Parietal lobe (tissue), 2 donors: ENCODE measurements at places on chromosomes 13 and 19. TPM values are rescaled to one million over a fixed set of nuclear protein-coding genes. Genes with fewer than 3 reads are reported as not detected.

The ZNF540 gene
- total RNA-seq: 24.7 TPM

The RSPH6A gene
- total RNA-seq: 0.31 TPM

The DZIP1 gene
- total RNA-seq: 67.3 TPM

The ZNF274 gene
- total RNA-seq: 43.8 TPM

The RAB11B gene
- total RNA-seq: 170 TPM

The RAB3A gene
- total RNA-seq: 75.4 TPM

The EFNB2 gene
- total RNA-seq: 99.2 TPM

The IZUMO4 gene
- total RNA-seq: 5.9 TPM

The LIG1 gene
- 46.3 TPM for total RNA-seq

The AMH gene
- 2.2 TPM for total RNA-seq

The PSG1 gene
- total RNA-seq: not detected

The GIPC1 gene
- total RNA-seq: 26.3 TPM

The TEX26 gene
- total RNA-seq: not detected

The CLEC17A gene
- not detected for total RNA-seq

The SNRPD2 gene
- total RNA-seq: 84.5 TPM

The CBLC gene
- not detected for total RNA-seq

The GARIN5A gene
- total RNA-seq: 1.3 TPM

The LRFN3 gene
- 15.7 TPM for total RNA-seq

The IRF2BP1 gene
- 28.8 TPM for total RNA-seq

The BEST2 gene
- not detected for total RNA-seq

The HSPB6 gene
- not detected for total RNA-seq
